Fibroblast of skin of back (primary cell): ENCODE measurements at places on chromosomes 1 and 21.

DNA sequence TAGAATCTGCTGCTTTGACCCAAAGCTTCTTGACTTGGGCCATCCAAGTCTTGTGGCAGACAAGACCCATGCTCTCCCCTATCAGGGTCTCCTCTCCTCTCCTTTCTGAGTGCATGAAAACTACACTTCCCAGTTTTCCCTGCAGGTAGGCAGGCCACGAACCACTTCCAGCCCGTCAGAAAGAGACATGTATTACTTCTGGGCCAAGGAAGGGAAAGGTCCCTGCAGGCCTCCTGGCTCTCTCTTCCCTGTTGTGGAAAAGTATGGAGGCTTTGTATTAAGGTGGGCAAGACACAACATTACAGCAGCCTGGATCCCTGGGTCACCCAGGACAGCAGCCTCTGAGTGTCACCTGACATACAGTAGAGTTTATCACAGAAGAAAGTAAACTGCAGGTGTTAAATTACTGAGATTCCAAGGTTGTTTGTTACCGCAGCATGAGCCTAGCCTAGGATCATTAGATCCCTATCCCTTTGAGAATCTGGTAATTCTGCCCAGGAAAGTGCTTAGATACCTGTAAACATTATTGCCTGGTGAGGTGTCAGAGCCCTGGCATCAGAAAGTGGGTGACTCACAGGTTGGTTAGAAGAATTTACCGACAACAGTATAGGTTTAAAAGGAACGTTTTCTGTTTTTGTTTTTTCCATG is 717.3 kb downstream of the MATN1 start:
- no peak for DNase-seq

DNA sequence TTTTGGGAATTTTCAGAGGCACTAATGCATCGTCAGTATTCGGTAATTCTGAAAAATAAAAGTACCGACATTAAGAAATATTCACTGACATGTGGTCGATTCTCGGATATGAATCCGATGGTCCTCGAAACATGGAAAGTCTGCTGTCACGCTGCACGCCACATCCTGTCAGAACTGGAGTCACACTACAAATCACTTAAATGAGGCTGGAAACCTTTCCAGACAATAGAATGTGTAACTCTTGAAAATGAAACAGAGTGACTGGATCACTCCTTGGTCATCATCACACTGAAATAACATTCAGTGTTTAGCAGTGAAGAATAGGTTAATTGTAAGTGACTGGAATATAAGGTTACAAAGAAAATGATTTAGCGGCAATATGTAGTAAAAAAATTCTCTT is 620.1 kb upstream of the ADAMTS5 start:
- DNase-seq, result no peak

DNA sequence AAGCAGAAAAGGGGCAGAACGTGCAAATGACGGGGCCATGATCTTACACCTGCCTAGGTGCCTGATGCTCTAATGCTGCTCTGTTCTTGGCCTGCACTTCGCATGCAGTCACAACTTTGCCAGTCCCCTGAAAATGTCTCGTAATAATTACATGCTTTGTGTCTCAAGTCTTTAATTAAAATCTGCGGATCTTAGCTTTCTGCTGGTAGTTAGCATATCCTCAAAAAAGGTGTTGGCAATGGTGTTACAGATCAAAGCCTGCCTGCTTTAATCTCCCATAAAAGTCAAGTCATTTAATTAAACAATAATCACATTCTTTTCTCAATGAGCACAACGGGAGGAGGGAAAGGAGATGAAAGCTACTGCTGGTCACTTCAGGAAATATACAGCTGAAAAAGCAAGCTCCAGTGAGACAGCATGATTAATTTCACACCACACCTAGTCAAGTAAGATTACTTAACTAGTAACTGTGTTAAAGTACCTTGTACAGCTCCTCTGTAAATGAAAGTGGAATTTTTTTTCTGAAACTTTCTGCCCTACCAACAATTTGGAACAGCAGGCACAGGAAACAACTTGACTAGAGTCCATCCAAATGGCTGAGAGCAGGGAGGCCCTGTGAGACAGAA is 45.8 kb downstream of the STX6 start:
- DNase-seq, result no peak

DNA sequence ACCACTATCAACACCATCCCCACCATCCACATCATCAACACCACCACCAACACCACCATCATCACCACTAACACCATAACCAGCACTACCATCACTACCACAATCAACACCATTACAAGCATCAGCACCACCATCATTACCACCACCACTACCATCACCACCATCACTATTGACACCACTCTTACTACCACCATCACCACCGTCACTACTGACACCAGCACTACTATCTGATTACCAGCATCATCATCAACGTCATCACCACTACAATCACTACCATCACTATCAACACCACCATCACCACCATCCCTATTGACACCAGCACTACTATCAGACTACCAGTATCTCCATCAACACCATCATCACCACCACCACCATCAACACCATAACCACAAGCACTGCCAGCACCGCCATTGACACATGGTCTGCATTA is 106.1 kb upstream of the RUNX3 start:
- DNase-seq, result no peak

GRCh38 chr1:109248444-109248796 is 919 bp upstream of the CELSR2 start:
- no peak for DNase-seq
